ENCODE measurements at places on chromosomes 1 and 21.

DNA sequence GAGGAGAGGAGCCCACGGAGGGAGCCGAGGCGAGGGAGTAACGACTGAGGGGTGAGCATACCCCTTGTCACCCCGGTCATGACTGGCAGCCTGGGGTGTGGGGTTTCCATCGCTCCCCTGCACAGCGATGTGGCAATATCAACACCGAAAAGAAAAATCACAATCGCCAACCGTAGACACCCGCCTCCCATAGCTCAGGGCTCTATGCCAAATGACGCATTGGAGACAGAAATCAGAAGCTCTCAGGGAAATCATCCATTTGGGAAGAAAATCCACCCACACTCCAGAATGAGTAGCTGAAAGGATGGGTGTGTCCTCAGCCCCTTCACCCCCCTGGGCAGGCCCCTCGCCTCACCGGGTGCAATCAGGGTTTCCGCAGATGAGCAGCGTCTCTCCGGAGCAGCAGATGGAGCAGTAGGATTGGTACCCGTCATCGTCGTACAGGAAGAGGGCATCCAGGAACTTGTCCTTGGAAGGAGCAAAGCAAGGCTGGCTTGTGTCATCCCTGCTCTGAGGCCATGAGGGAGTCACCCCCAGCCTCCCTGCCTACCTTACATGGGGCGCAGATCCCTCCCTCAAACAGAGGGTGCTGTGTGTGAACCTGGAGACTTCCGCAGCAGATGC, 2.5 kb downstream of the DNMT3L start:
- no peak for DNase-seq

- no peak for DNase-seq
These were observed 4.3 kb upstream of the BSND start for GRCh38 chr1:54994355-54994990.

- DNase-seq = no peak
These were observed 550 bp upstream of the NFYC start for GRCh38 chr1:40690771-40691537.

DNA sequence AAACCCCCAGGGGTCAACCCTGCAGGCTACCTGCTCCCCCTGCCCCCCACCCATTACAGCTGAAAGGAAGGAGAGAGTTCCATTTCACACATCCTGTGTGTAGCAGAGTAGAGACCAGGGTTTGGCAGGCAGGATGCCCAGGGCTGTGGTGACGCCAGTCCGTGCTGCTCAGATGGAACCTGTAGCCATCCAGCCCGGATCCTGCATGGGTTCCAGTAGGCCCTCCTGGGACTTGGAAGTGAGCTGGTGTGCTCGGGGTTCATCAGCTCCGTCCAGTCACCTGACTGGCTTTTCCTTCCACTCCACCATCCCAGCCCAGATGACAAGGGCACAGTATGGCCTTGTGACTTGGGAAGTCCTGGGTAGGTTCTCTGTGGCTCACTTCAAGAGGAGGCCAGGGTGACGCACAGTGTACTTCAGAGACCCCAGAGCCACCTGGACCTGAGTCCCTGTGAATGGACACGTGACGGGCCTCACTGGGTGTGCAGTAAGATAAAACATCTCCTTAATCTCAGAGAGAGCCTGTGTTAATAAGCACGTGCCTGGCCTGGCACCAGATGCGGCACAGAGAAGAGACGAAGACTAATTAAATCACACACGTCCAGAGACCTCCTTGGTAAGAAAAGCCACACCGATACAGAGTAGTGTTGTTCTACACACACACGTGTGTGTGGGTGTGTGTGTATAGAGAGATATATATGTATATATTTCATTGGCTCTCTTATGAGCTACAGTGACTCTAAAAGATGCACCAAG, 16.0 kb downstream of the ITPKB start:
- no peak for DNase-seq

- no peak for DNase-seq
These were observed 3.0 kb downstream of the GNAT2 start for GRCh38 chr1:109616391-109616790.

DNA sequence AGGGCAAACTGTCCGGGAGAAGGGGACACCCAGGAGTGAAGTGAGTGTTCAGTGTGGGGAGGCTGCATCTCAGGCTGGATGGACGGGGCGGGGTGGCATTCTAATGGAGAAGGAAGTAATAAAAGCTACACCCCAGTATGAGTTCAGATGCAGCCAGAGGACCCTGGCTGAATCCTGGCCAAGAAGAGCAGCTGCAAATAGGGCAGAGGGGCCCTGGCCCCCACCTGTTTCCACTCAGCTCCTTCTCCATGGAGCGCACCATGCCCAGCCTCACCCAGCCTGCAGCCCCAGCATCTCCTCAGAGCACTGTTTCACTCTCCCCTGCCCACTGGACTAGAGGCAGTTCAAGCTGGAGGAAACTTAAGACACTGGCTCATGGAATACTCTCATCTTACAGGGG, 46.4 kb downstream of the KCND3 start:
- no peak for DNase-seq

GRCh38 chr1:217861658-217862057, 230.5 kb downstream of the SPATA17 start:
- DNase-seq = no peak

GRCh38 chr1:220974431-220974830, 95.2 kb downstream of the HLX start:
- DNase-seq = no peak

- DNase-seq = no peak
These were observed 44.0 kb upstream of the LRP8 start for GRCh38 chr1:53371851-53372250.

- peak; percentile 87 for DNase-seq
These were observed at the start of gene FOXO6 for GRCh38 chr1:41360786-41361494. Gene FOXO6, plus strand, starts transcription at chr1:41361434.

DNA sequence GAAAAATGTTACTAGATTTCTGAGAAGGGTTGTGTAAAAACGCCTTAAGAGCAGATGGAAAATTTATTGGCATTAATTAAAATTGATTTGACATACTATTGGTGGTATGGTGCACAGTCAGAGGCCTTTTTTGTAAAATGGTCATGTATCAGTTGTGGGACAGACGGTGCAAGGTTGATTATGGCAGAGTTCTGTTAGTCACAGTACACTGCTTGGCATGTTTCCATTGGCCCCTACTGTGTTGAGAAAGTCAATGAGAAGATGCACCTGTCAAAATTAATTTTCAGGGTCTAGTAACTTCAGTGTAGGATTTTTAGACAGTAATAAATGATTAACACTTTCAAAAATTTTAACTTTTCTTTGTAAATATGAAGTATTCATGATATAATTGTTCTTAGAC, 4.4 kb downstream of the B3GALT2 start:
- no peak for DNase-seq

DNA sequence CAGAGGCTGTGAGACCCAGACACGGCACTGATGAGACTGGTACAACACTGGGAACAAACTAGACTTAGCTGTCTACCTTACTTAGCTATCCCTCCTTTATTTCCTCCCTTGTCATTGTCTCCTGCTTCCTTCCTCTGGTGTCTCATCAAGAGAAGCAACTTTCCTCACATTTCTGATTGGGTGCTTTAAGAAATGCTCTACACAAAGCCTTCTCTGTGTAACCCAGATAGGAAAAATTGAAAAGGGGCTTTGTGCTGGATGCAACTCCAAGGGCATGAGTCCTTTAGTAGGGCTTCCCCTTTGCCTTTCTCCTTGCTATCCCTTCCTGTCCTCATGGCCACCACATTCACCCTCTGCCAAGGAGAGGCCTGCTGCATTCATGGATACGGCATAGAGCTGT, 274.5 kb downstream of the VAV3 start:
- no peak for DNase-seq

- DNase-seq = no peak
These were observed 42.8 kb upstream of the SIM2 start for GRCh38 chr21:36656138-36656537.

GRCh38 chr1:192786576-192786975, 22.3 kb upstream of the RGS2 start:
- DNase-seq = no peak

DNA sequence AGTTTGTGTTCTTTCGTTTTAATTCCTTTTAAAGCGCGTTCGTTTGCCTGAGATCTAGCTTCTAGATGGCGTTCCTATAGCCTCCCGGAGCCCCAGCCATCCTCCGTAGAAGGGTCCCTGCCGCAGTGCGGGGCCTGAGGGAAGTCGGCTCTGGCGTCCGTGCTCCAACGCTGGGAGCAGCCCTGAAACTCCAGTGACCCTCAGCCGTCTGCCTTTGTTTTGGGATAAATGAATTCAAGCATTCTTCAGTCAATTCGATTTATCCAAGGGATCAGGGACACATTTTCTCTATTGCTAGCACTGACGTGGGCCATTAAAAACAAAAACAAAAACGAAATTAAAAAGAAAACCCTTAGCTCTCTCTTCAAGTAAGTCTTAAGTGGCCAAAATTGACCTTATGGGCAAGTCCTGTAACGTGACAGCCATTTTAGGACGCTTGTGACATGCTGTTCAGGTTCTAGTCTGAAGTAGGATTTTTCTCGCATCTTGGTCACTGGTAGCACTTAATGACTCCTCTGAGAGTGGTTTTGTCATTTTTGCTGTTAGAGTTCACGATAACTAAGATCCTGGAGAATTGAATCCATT, 742 bp upstream of the HSPA13 start:
- peak; percentile 56 for DNase-seq

DNA sequence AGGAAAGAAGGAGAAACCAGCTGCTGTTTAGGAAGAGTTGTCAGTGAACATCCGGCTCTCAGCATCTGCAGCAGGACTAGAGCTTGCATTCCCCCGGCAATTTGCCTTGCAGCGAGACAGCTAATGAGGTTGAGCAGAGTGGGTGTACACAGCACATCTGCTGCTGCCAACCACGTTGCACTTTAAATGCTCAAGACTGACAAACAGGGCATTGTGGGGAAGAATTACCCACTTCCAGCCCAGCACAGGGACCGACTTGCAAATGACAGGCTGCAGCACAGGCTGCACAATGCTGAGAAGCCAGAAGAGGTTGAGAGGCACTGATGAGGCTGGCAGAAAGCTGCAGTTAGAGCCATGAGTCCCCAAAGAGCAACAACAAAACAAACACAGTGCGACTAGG, 47.5 kb upstream of the PLA2G2C start:
- no peak for DNase-seq

DNA sequence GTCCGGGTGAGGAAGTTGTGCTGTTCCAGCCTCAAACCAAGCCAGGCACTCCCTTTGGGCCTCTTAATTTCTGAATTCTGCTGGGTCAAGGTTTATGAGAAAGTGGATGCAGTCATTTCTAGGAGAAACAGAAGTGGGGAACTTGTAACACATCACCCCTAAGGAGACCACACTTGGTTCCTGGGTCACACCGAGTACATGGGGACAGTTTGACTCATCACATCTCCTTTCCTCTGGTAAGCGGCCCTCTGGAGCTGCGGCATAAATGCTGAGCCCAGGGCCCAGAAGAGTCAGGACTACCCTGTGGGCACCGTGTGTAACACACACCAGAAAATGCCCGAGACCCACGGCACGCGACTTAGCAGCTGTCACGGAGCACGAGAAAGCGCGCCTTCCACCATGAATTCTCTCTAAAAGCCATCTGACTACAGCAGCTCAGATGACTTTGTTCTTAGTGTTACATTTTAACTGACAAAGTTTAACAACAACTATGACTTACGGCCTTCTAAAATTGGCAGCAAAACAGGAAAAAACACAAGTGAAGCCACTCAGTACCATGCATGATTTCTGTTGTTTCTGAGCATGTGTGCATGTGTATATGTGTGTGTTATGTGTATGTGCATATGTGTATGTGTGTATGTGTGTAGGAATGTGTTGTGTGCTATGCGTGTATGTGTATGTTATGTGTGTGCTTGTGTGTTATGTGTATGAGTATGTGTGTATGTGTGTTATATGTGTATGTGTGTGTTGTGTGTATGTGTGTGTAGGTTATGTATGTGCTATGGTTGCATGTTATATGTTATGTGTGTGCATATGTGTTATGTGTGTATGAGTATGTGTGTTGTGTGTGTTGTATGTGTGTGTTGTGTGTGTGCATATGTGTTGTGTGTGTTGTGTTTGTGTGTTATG, 50.8 kb downstream of the TOMM20 start:
- DNase-seq = no peak

DNA sequence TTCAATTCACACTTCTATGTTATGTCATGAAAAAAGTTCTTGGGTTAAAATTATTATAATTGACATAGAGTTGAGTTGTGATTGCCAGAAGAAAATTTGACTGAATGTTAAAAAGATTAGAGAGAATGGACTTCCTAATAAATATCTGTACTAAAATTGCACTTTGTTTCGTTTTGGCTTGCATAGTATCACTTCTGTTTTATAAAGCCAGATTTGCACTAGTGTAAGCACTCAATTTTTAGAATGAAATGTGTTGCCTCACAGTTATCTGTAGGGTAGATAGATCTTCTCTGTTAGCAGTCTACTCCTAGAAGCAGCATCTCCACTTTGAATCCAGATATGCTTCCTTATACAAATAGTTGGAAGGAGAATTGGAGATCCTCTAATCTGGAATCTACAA, 95.2 kb upstream of the MPC2 start:
- DNase-seq = no peak

GRCh38 chr21:36863260-36863659, 103.2 kb downstream of the HLCS start:
- no peak for DNase-seq

- peak; percentile 28 for DNase-seq
These were observed 519 bp downstream of the RERE start for GRCh38 chr1:8816831-8817411.

DNA sequence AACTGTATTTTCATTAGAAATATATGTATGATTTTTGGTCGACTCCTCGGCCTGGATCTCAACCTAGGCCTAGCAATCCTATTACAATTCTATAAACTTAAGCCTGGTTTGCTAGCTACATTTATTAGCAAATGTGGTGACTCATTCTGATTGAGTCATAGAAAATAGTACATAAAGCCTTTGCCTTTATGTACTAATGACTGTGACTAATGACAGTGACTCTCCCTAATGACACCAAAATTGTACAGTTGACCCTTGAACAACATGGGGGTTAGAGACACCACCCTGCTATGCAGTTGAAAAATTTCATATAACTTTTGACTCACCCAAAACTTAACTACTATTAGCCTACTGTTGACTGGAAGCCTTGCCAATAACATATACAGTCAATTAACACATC, 78.9 kb downstream of the CLEC20A start:
- no peak for DNase-seq

- no peak for DNase-seq
These were observed 5.4 kb downstream of the CCDC190 start for GRCh38 chr1:162855461-162856150.

DNA sequence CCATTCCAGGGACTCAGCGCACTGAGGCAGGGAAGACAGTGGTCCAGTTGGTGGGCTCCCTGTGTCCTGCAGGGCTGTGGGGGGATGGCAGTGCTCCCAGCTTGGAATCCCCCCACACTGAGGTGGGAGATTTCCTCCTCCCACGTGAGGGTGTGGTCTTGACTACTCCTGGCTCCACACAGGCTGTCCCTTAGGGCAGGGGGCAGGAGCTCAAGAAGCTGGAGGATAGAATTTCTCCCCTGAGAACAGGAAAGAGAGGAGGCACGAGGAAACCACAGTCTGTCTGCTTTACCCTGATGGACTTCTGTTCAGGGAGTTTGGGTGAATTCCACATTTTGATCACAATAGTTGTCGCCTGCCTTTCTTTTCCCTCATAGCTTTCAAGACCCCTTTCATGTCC, 62.1 kb downstream of the CACNA1E start:
- DNase-seq = no peak

GRCh38 chr1:38615680-38616079, 243.9 kb downstream of the RRAGC start:
- no peak for DNase-seq

- DNase-seq = no peak
These were observed at the start of gene C1orf226 for GRCh38 chr1:162381383-162381782. Gene C1orf226, plus strand, starts transcription at chr1:162381728. Its CDS starts 174 bp downstream, at chr1:162381902.

- no peak for DNase-seq
These were observed 40.3 kb downstream of the EPHA2 start for GRCh38 chr1:16115468-16115983.

All from hematopoietic multipotent progenitor cell treated with erythropoietin and hydrocortisone succinate and interleukin-3 and kit ligand, for 17 days (in vitro differentiated cells).